Cardiac muscle cell (in vitro differentiated cells and primary cell): ENCODE measurements at places on chromosomes 1 and 21. TPM values are rescaled to one million over a fixed set of nuclear protein-coding genes. Genes with fewer than 3 reads are reported as not detected.

GRCh38 chr1:229140119-229140396 lies 130.9 kb upstream of the RAB4A start:
- no peaks in the 10 kb centered on the region for H3K27me3 ChIP-seq
- H3K36me3 ChIP-seq, result no peaks in the 10 kb centered on the region
- no peak for DNase-seq
- H3K4me1 ChIP-seq, result no peaks in the 10 kb centered on the region
- H3K4me3 ChIP-seq, result no peak overlapping the region
- H3K27ac ChIP-seq, result no peak overlapping the region

GRCh38 chr1:192824511-192824910 lies 15.7 kb downstream of the RGS2 start:
- H3K4me1 ChIP-seq, result peaks cover 2% of the 10 kb centered on the region
- H3K27ac ChIP-seq, result no peak overlapping the region
- H3K4me3 ChIP-seq, result no peak overlapping the region
- no peaks in the 10 kb centered on the region for H3K27me3 ChIP-seq
- DNase-seq, result peak; percentile 30

- H3K27ac ChIP-seq, result no peak overlapping the region
- peaks cover 4% of the 10 kb centered on the region for H3K4me1 ChIP-seq
- no peaks in the 10 kb centered on the region for H3K36me3 ChIP-seq
- no peaks in the 10 kb centered on the region for H3K27me3 ChIP-seq
- DNase-seq, result no peak
- H3K4me3 ChIP-seq, result no peak overlapping the region
Measured at GRCh38 chr1:229068270-229068987, 202.5 kb upstream of the RAB4A start.

- H3K27ac ChIP-seq, result peak overlapping the region; percentile 42
- no peak for DNase-seq
- no peaks in the 10 kb centered on the region for H3K27me3 ChIP-seq
- peaks cover 21% of the 10 kb centered on the region for H3K36me3 ChIP-seq
- no peak overlapping the region for H3K4me3 ChIP-seq
- H3K4me1 ChIP-seq, result peaks cover 50% of the 10 kb centered on the region
Measured at GRCh38 chr1:214008791-214009422, 21.1 kb downstream of the PROX1 start.

- no peak for DNase-seq
- peaks cover 8% of the 10 kb centered on the region for H3K4me1 ChIP-seq
- peak overlapping the region; percentile 74 for H3K4me3 ChIP-seq
Measured at GRCh38 chr1:212415107-212415841, 588 bp upstream of the PACC1 start.

- H3K4me1 ChIP-seq, result no peaks in the 10 kb centered on the region
- no peak for DNase-seq
- no peaks in the 10 kb centered on the region for H3K36me3 ChIP-seq
- no peak overlapping the region for H3K27ac ChIP-seq
- H3K4me3 ChIP-seq, result no peak overlapping the region
Measured at GRCh38 chr21:26506956-26507355, 66.1 kb downstream of the CYYR1 start.

- no peak overlapping the region for H3K4me3 ChIP-seq
- H3K27me3 ChIP-seq, result no peaks in the 10 kb centered on the region
Measured at GRCh38 chr1:189312499-189312898, 1165.2 kb downstream of the BRINP3 start.

- DNase-seq, result peak; percentile 46
- H3K4me3 ChIP-seq, result peak overlapping the region; percentile 34
- H3K36me3 ChIP-seq, result no peaks in the 10 kb centered on the region
- H3K27ac ChIP-seq, result no peak overlapping the region
Measured at GRCh38 chr1:21651214-21652042, 17.7 kb downstream of the RAP1GAP start.

DNA sequence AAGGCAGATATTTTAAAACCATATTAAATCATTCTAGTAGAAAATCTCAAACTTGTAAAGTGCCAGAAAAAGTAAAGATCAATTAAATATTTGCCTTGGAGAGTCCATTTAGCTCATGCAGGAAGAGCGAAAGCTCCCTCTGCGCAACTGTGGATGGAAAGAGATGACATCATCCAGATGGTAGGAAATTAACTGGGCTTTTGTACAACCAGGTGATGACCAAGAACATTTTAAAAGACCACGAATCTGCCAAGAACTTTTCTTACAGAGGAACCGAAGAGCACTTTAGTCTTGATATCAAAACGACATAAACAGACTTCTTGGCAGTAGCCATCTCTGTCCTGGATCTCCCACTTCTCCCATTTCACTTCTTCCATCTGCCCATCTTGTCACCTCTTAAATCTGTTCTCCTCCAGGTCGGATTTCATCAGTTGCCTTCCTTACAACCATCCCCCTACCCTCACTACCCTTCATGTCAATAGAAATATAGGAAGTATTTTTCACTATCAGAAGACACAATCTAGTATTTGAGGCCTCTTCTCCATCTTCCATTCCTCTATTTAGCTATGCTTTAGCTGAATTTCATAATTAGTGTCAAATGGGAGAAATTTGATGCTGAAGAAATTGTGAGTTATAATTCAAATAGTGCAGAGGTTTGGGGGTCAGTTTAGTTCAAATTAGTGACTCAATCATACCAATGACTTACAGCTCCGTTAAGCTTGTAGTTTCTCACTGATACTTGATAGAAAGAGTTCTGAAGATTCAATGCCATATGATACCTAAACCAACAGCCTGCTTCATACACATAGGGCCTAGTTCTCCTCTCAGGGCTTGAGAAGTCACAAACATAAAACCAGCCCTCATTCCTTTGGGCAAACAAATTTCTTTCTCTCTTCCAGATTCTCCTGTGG lies 22.0 kb upstream of the DNASE2B start:
- H3K27me3 ChIP-seq, result no peaks in the 10 kb centered on the region
- no peak overlapping the region for H3K4me3 ChIP-seq
- H3K27ac ChIP-seq, result no peak overlapping the region
- no peaks in the 10 kb centered on the region for H3K36me3 ChIP-seq
- DNase-seq, result no peak

GRCh38 chr21:39863111-39863510 lies 4.1 kb upstream of the PCP4 start:
- H3K36me3 ChIP-seq, result no peaks in the 10 kb centered on the region
- no peak for DNase-seq

The C4BPA gene
- not detected in 2 replicates for total RNA-seq

DNA sequence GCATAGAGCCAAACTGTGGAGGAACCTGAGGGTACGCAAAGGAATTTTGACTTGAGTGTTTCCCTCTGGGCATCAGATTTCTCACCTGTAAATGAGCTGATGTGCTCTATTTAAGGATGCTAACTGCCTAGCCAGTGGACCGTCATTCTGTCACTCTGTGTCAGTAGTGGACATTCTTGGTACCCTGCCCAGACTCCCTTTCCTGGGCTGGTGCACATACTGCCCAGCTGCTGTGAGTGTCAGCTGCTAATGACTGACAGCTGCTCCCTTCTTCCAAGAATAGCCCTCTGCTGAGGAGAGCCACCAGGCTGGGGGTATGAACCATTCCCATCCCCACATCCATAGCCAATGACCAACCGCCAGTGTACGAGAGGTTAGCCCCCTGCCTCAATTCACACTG lies 193.1 kb upstream of the DAB1 start:
- H3K27me3 ChIP-seq, result no peaks in the 10 kb centered on the region
- no peak overlapping the region for H3K27ac ChIP-seq
- no peaks in the 10 kb centered on the region for H3K36me3 ChIP-seq
- DNase-seq, result no peak

- H3K36me3 ChIP-seq, result no peaks in the 10 kb centered on the region
- H3K4me1 ChIP-seq, result peaks cover 3% of the 10 kb centered on the region
- no peak overlapping the region for H3K27ac ChIP-seq
- H3K4me3 ChIP-seq, result no peak overlapping the region
Measured at GRCh38 chr1:58905628-58906221, 121.9 kb upstream of the JUN start.

The CELA2B gene
- not detected in 2 replicates for total RNA-seq

DNA sequence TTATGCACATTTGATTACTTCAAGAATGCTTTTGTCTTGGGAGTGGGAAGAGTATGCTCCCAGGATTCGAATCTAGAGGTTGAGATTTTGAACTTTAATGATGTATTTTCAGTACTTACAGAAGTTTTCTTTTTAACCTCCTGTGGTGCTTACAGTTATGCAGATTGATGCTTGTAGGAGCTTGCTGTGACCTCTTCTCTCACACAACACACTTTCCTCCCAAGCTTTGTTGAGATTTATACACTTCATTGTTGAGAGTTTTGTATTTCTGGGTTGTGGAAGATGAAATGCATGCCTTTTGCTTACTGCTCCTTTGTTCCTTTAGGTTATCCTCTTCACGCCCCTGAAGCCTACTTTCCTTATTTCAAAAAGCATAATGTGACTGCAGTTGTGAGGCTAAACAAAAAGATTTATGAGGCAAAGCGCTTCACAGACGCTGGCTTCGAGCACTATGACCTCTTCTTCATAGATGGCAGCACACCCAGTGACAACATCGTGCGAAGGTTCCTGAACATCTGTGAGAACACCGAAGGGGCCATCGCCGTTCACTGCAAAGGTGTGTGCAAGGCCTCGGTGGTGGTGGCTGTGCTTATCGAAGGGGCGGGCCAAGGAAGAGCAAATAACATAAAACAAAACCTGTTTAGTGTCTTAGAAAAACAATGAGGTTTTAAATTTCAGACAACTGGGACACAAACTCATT lies 75.5 kb upstream of the GPR88 start:
- no peaks in the 10 kb centered on the region for H3K36me3 ChIP-seq
- H3K4me3 ChIP-seq, result no peak overlapping the region
- DNase-seq, result no peak
- no peaks in the 10 kb centered on the region for H3K27me3 ChIP-seq

- no peak overlapping the region for H3K27ac ChIP-seq
- peaks cover 4% of the 10 kb centered on the region for H3K4me1 ChIP-seq
- H3K27me3 ChIP-seq, result peaks cover 100% of the 10 kb centered on the region
- peak overlapping the region; percentile 8 for H3K4me3 ChIP-seq
- DNase-seq, result peak; percentile 9
Measured at GRCh38 chr1:24929398-24930259, 447 bp downstream of the RUNX3 start.

GRCh38 chr21:23887725-23888306 lies 1719.5 kb downstream of the MRPL39 start:
- no peak overlapping the region for H3K4me3 ChIP-seq
- H3K27ac ChIP-seq, result no peak overlapping the region
- no peaks in the 10 kb centered on the region for H3K27me3 ChIP-seq
- DNase-seq, result no peak

DNA sequence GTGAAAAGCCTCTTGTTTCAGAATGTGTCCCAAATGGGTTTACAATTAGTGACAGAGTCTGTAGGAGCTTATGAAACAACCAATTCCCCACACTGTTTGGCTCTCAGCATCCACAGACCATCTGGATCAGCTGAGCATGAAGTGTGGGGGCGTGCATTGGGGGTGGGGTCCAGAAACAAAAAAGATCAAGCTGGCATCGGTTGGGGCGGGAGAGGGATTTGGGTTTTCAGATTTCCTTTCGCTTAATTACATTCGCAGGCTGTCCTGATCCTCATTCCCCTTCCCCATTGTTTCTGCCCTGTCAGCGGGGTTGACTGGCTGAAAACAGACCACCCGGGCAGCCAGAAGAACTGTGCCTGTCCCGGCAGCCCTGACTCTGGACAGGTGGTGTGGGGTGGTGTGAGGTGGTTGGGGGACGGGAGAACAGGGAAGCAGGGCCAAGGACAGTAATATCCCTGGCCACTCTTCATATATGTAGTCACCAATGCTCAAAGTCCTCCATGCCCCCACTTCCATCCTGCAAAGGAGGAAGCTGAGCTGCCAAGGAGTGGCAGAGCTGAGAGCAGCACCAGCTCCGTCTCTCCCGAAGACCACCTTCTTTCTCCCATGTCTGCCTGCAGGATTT lies 92.0 kb downstream of the IER5 start:
- no peaks in the 10 kb centered on the region for H3K36me3 ChIP-seq
- no peak overlapping the region for H3K27ac ChIP-seq
- H3K4me1 ChIP-seq, result peaks cover 18% of the 10 kb centered on the region
- no peak for DNase-seq

DNA sequence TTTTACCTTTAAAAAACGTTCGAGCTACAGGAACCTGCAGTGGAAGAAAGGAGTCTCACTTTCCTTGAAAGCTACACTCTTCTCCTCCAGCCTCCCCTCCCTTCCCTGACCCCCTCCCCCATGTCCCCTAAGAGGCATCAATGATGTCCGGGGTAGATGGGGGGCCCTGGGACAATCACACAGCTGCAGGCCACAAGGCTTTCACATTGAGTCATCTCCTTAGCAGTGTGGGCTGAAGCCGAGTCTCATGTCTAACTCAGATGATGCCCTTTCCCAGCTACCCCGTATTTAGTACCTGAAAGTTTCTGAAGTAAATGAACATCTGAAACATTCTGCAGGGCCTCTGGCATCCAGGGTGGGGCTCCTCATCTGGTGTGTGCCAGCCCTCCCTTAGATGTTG lies 6.3 kb upstream of the GPR25 start:
- no peak overlapping the region for H3K4me3 ChIP-seq
- no peak overlapping the region for H3K27ac ChIP-seq
- peaks cover 12% of the 10 kb centered on the region for H3K36me3 ChIP-seq
- DNase-seq, result no peak
- no peaks in the 10 kb centered on the region for H3K27me3 ChIP-seq

DNA sequence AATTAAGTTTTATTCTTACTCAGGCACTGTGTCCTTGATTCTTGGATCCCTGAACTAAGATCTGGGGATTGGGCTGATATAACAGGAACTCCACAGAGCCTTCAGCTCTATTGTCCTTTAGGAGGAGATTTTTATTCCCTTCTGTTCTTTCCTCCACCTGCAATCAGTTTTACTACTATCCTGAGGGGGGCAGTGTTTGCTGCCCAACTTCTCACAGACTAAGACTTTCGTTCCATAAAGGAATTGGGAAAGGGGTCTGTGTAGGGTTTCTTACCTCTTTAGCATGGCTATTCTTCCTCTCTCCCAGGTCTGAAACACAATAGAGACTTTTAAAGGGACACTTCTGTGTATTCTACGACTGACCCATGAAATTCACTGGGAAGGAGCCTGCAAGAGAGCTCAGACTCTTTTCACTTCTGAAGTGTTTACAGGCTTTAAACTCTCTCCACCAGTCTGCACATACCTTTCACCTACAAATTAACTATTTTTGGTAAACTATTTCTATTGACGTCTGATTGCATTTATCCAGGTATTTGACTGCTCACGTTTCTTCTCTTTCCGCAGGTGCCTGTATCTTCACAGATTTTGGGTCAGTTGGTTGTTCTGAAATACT lies 103.3 kb upstream of the DEPDC1 start:
- H3K27ac ChIP-seq, result no peak overlapping the region
- H3K27me3 ChIP-seq, result no peaks in the 10 kb centered on the region
- no peak overlapping the region for H3K4me3 ChIP-seq
- no peaks in the 10 kb centered on the region for H3K36me3 ChIP-seq
- no peaks in the 10 kb centered on the region for H3K4me1 ChIP-seq
- peak; percentile 49 for DNase-seq

- no peaks in the 10 kb centered on the region for H3K36me3 ChIP-seq
- no peak overlapping the region for H3K27ac ChIP-seq
- peaks cover 16% of the 10 kb centered on the region for H3K4me1 ChIP-seq
Measured at GRCh38 chr1:42328047-42328625, 6.9 kb downstream of the FOXJ3 start.
